NCI-H187 (cell line): ENCODE measurements at places on chromosomes 13 and 19.

DNA sequence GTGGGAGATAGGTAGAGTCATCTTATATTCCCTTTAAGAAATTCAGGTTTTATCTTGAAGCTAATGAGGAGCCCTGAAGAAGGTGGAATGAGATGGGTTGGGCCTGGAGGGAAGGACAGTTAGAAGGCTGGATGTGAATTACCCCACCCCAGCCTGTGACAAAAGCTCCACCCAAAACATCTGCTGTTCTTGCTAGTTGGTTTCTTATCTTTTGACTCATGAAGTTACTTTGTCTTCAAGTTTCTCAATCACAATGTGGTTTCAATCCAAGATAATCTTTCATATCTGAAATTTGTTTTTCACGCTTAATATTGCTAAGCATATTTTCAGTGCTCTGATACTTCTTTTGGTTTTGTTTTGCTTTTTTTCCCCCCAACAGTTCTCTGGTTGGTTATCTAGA lies 38.3 kb upstream of the HMGB1 start:
- DNase-seq: no peak

DNA sequence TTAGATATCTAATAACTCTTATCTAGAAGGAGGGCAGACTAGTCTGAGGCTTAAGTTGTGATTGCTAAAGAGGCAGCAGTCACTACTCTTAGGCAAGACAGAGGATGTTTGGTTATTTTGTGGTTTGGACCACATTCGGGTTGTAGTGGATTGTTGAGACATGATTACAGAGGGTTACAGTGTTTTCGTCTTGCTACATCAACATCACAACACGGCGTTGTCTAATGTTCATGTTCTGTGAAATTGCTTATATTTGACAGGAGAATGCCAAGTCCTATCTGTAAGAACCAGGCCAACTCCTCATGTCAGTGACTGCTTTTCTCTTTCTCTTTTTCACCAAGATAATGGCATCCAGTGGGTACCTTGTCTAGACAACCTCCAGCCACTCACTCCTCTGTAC lies 16.8 kb upstream of the TM9SF2 start:
- DNase-seq: no peak

- DNase-seq: peak; percentile 51
Observed at GRCh38 chr19:42401365-42402303, 11.5 kb upstream of the CNFN start.

- DNase-seq: no peak
Observed at GRCh38 chr13:74090397-74090796, 43.8 kb downstream of the KLF12 start.

- no peak for DNase-seq
Observed at GRCh38 chr13:73274147-73274546, 215.3 kb downstream of the KLF5 start.

DNA sequence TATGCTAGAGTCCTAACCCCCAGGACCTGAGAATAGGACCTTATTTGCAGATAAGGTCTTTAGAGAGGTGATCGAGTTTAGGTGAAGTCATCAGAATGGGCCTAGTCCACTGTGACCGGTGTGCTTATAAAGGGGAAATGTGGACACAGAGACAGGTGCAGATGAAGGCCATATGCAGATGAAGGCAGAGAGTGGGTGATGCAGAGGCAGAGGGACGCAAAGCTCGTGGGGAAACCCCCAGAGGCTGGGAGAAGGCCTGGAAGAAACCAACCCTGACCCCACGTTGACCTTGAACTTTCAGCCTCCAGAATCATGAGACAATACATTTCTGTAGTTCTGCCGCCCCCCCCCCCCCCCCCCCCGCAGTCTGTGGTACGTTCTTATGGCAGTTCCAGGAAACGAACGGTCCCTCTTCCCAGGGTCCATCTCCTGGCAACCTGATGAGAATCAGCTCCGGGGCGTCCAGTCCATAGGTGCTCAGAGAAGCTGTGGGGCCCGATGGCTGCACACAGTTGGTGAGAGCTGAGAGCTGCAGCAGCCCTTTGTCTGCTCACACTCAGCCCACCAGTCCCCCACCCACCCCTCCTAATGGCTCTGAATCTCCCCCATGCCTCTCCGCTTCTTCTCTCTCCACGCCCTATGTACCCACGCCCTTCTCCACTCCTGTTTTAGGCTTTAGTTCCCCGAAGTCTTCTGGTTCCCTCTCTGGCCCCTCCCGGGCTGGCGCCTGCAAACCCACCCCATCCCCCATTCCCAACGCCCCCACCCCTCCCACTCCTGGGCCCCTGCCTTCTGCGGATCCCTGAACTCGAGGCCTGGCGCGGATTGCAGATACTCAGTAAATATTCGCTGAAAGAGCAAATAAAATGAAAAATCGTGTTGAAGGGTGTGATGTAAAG lies 218.3 kb upstream of the MAB21L1 start:
- no peak for DNase-seq

GRCh38 chr19:49677901-49678674 lies 1.0 kb downstream of the PRMT1 start:
- DNase-seq: peak; percentile 36

- peak; percentile 48 for DNase-seq
Observed at GRCh38 chr13:28983641-28984040, 163.5 kb downstream of the MTUS2 start.

DNA sequence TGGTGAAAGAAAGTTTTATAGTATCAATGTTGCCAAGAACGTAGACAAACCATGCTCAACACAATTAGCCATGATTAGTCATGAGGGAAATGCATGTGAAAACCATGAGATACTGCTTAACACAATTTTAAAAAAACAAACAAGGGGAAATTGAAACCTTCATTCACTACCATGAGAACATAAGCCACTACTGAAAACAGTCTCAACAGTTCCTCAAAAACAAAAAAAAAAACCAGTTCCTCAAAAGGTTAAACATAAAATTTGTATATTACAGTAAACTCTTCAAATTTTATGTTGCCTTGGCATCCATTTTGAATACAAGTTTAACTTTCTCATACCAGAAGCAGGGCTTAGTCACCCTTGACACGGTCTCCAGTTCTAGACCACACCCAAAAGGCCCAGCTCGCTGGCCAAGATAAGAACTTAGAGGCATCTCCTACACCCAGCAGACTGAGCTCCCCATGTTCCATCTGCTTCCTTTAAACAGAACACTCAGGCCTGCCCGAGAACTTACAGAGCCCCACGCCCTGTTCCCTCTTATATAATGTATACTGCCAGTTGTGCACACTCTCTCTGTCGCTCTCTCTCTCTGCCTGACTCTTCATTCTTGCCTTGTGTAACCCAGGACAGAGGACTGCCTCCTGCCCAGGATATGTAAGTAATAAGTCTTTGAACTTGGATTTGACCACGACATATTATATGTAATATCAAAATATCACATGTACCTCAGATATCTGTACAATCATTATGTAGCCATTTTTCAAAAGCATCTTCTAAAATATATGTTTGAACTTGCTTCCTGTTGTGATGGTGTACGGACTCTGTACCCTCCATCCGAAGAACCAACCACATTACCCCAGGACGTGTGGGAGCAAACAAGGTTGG lies 67.4 kb downstream of the STK24 start:
- no peak for DNase-seq

DNA sequence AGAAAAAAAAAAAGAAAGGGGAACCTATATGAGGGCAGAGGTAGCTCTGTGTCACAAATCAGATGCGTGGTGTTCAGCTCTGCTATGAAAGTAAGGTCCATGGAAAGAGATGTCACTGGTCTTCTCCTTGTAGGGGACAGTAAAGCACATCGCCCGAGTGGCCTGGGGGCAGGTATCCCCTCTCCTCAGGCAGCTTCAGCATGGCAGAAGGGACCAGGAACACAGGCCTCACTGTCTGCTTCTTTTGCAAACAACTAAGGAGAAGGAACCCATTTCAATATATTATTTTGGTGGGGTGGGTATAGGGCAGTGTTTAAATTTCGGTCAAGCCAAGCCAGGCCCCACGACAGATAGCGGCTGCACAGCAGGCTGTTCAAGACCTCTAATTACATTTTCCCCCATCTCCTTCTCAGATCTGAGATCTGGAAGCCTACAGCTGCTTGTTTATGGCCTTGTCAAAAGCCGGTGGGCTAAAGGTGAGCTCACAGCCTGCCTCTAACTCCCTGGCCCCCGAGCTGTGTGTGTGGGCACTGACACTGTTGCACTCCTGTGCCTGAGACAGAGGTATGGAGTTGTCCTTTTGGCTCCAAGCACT lies 72.8 kb downstream of the HSPH1 start:
- DNase-seq: no peak

DNA sequence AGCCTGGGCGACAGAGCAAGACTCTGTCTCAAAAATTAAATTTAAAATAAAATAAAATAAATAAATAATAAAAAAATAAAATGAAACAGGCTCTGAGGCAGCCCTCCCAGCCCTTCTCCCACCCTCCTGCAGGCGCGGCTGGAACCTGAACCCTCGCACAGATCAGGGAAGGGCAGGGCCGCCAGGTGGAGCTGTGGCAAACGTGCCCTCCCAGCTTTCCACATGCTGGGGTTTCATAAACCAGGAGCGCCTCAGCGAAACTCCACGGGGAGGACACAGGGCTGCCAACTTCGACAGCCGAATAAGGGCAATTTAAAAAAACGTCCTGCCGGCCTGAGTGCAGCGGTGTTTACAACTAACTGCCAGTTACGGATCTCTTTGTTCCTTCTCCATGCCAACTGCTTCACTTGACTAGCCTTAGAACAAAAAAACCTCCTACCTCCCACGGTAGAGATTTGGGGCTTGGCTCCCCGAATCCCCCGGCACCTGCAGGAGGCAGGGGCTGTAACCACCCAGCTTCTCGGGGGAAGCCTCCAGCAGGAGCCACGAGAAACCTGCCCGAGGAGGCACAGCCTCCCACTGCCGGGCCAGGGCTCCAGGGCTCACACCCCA lies 15.9 kb downstream of the ZNF787 start:
- DNase-seq: no peak

GRCh38 chr13:85549819-85550218 lies 249.4 kb downstream of the SLITRK6 start:
- DNase-seq: no peak

DNA sequence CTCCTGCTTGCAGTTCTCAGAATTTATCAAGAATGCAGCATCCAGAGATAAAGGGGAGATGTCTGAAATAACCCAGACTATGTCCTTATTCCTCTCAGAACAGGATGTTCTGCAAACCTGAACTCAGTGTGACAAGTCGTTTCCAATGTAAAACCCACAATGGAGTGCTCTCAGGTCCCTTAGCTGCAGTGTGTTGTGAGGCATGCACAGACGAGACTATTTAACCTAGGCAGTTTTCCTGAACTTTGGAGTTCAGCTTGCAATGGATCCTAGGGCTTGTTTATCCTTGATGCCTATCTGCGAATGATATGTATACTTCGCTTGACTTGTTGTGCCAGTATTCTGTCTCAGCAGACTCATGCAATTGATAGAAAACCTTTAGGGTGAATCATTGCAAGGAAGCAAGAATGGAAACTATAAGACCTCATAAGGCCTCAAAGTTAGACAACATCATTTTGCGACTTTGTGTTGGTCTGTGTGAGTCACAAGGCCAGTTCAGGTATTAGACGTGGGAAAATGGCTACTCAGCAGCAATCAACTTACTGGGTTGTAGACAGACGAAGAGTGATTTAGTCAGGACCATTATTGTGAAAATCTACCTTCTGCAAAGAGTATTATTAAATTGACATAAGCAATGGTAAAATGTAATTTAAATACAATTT lies 2439.9 kb upstream of the PCDH20 start:
- DNase-seq: no peak

DNA sequence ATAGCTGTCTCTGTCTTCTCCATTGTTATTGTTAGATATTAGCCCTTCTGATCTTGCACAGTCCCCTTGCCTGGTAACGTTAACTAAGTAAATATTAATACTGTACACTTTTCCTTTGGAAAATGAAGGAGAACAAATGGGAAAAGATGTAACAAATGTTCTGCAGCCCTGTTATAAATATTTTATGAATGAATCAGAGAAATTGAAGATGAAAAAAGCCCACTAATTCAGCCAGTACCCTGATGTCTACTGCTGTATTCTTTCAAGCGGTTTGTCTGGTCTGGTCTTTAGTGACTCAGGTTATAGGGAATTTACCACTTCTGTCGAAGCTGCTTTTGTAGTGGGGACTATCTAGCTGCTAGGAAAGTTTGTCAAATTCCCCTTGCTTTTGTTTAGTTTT lies 121.0 kb downstream of the COG6 start:
- DNase-seq: no peak

DNA sequence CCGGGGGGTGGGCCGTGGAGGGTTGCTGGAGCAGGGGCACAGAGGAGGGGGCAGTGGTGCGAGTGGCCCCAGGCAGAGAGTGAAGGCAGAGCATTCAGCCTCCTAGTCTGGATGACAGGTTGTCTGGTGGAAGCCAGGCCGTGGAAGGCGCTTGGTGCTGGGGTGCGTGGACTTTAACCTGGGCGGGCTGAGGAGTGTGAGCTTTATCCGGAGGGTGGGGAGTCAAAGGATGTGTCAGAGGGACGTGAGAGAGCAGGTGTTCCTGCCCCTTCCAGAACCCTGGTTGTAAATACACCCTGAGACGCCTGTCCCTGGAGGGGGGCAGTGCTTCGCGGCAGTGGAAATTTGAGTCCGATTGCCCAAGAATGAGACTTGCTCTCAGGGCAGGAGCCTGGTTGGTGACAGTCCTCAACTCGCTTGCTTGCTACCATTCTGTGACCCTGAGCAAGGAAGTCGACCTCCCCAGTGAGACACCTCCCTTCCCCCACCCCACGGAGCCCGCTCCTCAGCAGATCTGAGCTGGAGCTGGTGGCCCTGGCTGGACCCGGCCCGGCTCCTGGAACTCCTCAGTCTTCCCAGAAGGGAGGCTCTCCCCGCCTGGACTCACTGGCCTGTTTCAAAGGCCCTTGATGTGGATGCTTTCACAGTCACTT lies 2.3 kb downstream of the SPPL2B start:
- peak; percentile 66 for DNase-seq

GRCh38 chr19:44808463-44809371 lies at the start of gene BCAM:
BCAM (plus strand) TSS chr19:44809103; CDS start chr19:44809125, 22 bp downstream.
- DNase-seq: no peak

- DNase-seq: peak; percentile 80
Observed at GRCh38 chr13:45119991-45120864, at the start of gene GTF2F2. GTF2F2 (plus strand) TSS chr13:45120510; CDS start chr13:45120656, 146 bp downstream.

DNA sequence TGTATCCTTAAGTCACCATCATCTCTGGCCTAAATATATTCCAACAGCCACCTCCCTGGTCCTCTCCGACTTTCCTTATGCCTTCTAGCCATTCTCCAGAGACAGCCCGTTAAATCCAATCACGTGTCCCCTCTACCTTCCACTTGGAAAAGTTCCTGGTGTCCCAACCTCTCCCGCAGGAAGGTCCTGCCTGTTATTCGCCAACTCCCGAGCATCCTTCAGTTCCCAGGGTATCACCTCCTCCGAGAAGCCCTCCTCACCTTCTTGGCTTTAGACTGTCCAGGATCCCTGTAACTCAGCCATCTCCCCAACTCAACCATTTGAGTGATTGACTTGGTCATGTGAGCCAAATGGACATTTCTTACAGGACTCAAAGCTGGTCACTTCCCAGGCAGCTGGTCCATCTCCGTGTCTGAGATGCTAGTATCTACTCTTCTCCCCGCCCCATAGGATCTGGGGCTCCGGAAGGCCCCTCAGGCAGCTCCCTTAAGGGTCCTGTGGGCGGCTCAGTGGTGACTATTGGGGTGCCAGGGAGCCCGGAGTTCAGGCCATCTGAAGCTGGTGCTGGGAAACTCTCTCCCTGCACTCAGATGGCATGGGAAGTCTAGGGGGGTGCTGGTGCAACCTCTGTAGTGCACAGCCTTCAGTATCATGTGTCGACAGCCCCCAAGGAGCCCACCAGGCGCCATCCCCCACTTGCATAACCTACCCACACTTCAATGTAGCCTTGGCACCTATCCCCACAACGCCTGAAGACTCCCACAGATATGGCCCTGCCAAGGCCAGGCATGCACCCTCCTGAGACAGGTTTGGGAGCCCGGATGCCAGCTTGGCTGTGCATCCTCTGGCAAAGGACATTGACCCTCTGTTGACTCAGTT lies 27.9 kb upstream of the NANOS3 start:
- DNase-seq: no peak

- no peak for DNase-seq
Observed at GRCh38 chr13:67229481-67230403, at the start of gene PCDH9. PCDH9 (minus strand) TSS chr13:67230336; CDS start chr13:67228440, 1,896 bp downstream.
